ENCODE measurements at places on chromosomes 7 and 10.

DNA sequence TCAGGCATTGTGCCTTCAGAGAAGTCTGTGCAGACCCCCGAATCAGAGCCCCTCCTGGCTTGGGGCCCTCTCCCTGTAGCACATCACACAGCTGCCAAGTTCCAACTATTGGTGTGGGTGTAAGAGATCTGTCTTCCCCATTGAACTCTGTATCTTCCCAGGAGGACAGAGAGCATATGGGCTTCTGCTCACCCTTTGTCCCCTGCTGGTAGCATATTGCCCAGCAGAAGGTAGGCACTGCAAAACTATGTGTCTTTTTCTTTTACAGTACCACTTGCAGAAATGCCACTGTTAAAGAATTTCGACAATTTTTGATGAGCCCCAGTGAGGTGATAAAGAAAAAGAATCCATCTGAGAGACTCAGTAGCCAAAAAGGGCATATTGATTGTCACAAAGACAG lies 59.6 kb downstream of the NPY start:
- no peak for DNase-seq

- DNase-seq, result no peak
Measured at GRCh38 chr10:131310142-131310541, 1.4 kb downstream of the TCERG1L start.

DNA sequence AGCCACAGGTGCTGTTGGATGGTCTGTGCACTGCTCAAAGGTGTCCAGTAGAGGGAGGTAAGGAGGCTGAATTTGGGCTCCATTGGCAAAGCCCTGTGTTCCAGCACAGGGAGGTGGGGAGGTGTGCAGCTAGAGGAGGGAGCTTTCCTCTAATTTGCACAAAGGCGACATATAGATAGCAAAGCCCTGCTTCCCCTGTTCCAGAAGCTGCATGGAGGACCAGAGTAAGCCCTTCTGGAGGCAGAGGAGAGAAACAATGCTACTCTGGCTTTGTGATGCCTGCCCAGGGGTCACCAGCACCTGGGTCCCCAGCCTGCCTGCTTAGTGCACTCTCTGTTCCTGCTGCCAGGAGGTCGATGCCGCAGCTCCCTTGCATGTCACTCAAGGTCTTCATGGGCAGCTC lies 3.4 kb upstream of the ARHGAP22 start:
- no peak for DNase-seq

DNA sequence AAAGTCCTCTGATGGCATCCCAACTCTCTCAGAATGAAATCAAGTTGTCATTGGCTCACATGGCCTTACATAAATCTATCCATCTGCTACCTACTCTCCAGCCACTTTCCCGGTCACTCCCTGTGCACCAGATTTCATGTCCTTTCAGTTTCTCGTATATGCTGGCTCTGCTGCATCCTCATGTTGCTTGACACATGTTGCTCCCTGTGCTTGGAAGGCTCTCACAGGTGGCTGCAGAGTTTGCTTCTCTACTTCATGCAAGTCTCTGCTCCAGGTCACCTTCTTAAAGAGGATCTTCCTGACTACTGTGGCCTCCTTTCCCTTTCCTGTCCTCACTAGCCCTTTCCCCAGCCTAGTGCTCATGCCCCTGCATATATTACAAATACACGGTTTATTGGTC lies 48.3 kb downstream of the MRPL32 start:
- no peak for DNase-seq

DNA sequence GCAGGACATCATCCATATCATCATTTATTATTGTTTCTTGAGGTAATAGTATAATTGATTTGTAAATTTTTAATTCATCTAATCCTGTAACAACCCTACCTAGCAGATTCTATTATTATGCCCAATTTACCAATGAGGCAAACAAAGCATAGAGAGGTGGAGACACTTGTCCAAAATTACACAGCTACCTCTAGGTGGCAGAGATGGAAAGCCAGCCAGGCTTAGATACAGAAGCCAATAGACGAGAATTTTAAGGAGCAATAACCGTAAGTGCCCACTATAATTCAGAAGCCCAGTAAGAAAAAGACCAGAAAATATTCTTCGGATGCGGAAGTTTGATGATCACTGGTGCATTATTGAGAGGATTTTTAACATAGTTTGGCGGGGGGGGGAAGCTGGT lies 54.0 kb downstream of the ANK3 start:
- DNase-seq, result no peak

DNA sequence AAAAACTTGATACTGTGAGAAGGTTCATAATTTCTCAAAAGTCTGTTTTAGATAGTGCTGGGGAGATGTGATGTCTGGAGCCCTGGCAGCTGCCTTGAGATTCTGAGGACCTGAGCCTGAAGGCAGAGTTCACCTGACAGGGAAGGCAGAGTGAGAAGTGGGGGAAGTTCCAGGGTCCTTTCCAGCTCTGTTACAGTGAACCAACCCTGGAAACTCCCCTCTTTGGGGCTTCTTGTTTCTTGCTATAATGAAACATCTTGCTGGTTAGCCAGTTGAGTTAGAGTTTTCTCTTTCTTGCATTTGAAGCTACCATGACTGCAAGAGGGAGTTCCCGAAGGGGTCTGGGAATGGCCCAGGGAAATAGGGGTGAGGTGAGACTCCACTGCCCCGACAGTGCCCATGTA lies 158.9 kb upstream of the TNRC18 start:
- DNase-seq, result no peak

DNA sequence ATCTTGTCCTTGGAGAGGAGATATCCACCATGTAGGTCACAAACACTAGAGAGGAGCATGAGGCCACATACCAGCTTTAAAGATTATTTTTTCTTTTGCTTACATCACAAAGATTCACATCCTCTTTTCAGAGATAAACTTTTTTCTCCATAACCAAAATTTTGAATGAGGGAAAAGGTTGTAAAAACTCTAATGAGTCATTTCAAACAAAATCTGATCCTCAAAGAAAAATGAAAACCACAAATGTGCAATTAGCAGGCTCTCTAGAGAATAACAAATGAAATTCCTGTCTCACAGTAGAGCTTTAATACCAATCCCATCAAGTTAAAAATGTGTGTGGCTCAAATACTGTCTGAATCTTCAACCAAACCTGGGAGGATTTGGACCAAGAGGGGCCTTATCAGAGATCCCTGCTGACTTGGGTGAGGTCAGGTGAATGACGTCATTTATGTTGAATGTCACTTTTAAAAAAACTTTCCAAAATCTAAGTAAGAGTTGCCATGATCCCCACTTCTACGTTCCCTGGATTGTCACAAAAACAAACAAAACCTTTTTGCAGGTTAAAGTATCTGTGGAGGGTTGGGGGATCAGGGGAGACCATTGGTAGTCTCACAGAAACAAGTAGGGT lies 261.5 kb upstream of the NPSR1 start:
- DNase-seq, result no peak

DNA sequence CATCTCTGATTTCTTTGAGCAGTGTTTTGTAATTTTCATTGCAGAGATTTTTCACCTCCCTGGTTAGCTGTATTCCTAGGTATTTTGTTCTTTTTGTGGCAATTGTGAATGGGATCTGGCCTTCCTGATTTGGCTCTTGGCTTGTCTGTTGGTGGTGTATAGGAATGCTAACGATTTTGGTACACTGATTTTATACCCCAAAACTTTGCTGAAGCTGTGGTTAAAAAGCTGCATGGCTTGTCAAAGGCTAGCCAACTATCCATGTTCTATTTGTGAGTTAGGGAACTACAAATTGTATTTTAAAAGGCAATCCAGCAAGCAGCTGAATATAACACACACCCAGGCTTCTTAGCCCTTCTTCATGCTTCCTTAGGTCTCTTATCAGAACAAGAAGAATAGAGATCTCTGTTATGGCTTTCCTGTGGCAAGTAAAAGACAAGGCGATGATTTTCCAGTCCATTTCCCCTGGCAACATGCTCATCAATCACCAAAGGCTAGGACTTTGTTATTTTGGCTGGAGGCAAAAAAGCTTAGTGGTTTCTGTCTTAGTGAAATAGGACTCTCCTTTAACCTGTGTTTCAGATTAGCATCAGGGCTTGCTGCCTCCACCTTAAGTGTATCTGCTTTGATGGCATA lies 77.5 kb downstream of the CDK6 start:
- no peak for DNase-seq

DNA sequence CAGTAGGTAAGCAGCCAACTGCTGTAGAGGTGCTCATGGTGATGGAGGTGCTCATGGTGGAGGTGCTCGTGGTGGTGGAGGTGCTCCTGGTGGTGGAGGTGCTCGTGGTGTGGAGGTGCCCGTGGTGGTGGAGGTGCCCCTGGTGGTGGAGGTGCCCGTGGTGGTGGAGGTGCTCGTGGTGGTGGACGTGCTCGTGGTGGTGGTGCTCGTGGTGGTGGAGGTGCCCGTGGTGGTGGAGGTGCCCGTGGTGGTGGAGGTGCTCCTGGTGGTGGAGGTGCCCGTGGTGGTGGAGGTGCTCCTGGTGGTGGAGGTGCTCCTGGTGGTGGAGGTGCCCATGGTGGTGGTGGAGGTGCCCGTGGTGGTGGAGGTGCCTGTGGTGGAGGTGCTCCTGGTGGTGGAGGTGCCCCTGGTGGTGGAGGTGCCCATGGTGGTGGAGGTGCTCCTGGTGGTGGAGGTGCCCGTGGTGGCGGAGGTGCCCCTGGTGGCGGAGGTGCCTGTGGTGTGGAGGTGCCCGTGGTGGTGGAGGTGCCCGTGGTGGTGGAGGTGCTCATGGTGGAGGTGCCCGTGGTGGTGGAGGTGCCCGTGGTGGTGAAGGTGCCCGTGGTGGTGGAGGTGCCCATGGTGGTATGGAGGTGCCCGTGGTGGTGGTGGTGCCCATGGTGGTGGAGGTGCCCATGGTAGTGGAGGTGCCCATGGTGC lies 517.3 kb downstream of the PTPRN2 start:
- no peak for DNase-seq

- no peak for DNase-seq
Measured at GRCh38 chr10:7445474-7446185, 34.8 kb upstream of the SFMBT2 start.

GRCh38 chr7:97623333-97623732 lies 108.6 kb upstream of the TAC1 start:
- no peak for DNase-seq

- no peak for DNase-seq
Measured at GRCh38 chr7:15228831-15229230, 326.3 kb upstream of the DGKB start.

DNA sequence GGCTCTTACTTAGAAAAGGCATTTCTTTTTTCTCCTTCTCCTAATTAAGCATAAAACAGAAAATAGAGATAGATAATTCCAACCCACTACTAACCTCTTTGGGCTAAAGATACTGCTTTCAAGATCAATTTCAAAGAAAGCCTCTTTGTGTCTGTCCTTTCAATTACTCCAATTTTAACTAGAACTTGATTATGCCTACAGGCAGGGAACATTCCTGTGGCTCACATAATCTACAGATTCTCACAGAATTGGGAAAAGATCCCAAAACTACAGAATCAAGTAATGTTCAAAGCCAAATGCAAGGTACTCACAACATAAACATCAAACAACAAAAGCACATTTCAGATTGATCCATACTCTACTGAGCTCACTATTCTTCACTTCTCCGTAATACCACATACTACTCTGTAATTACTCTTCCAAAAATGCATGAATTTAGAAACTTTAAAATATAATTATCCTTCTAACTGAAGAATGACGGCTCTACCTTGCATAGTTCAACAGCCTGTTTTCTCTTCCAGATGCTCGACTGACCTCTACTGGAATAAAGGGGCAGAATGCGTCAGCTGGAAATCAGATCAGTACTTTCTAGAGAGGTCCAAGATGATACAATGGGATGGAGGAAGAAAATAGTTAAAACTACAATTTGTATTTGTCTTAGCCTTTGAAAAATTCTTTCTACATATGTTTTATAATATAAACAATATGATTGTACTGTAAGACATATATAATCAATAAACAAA lies 3.9 kb downstream of the MTERF1 start:
- no peak for DNase-seq

GRCh38 chr10:68871105-68871711 lies 29.9 kb upstream of the DDX50 start:
- DNase-seq, result no peak

DNA sequence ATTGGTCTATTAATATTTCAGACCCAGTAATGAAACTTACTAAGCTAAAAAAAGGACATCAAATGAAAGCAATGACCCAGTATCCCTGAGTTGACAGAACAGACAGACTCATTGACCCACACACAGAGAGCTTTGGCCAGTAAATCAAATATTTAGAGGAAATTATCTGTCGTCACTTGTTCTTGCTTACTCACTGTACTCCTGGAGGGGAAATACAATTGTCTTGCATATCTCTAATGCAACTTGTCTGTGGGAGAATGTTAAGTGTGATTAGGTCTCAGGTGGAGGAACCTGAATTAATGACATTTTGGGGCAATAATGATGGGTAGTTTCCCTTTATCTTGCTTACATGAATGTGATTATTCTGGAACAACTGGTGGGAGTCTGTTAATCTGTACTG lies 80.4 kb downstream of the CUBN start:
- DNase-seq, result no peak

- DNase-seq, result no peak
Measured at GRCh38 chr10:132245056-132245455, 58.3 kb downstream of the DPYSL4 start.

DNA sequence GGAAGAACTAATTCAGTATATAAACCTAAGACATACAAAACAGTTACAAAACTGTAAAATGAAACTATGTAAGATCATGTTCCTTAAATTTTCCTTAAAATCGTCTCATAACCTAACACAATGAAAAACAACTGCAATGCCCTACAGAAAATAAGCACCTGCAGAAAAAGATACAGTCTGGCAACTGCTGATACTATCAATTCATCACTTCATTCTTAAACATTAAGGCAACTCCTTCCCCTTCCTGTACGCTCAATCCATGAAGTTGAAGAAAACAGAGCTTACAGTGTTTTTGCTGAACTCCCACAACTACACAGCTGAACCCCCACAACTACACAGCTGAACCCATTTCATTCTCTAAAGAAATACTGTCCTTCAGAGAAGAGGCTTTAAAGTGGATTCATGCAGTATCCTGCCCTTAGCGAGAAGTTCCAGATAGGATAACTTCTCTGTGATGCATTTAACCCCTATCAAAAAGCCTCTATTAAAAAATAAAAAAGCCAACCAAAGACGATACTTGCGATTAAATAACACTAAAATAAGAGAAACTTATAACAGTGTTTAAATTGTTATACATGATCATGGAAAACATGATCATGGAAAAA lies 50.0 kb downstream of the JMJD1C start:
- no peak for DNase-seq

DNA sequence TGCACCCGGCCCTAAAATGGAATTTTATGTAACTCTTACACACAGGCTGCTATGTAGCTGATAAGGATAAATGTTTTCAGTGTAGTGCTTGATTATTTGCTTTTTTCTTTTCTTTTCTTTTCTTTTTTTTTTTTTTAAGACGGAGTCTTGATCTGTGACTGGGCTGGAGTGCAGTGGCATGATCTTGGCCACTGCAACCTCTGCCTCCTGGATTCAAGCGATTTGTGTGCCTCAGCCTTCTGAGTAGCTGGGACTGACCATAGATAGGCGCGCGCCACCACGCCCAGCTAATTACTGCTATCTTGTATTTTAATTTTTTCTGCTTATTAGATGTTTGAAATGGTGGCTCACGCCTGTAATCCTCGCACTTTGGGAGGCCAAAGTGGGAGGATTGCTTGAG lies 3.4 kb downstream of the RABGEF1 start:
- no peak for DNase-seq
